ENCODE measurements at places on chromosomes 16 and 17.

- no peak for DNase-seq
Measured at GRCh38 chr16:85611194-85611443, 2.0 kb upstream of the GSE1 start.

DNA sequence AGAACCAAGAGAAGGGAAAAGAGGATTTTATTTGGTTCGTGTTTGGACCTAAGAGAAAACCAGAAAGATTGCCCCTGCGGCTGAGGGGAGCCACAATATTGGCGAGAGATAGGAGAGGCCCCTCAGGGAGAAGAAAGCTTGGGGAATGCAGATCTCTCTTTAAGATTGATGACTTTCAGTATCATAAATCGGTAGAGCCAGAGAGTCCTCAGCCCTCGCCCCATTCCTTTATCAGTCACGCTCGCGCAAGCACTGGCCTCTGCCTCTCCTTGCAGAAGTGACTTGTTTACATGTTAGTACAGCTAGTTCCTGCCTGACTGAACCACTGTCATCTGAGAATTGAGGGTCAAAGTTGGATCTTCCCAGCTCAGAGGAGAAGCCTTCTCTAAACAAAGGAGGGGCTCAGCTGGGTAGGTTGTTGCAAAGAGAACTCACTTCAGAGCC lies 21.5 kb upstream of the KRT19 start:
- DNase-seq: no peak

GRCh38 chr17:34465789-34466188 lies 102.8 kb upstream of the CCL1 start:
- DNase-seq: no peak

- DNase-seq: no peak
Measured at GRCh38 chr17:64202683-64203344, 60.2 kb downstream of the TEX2 start.

DNA sequence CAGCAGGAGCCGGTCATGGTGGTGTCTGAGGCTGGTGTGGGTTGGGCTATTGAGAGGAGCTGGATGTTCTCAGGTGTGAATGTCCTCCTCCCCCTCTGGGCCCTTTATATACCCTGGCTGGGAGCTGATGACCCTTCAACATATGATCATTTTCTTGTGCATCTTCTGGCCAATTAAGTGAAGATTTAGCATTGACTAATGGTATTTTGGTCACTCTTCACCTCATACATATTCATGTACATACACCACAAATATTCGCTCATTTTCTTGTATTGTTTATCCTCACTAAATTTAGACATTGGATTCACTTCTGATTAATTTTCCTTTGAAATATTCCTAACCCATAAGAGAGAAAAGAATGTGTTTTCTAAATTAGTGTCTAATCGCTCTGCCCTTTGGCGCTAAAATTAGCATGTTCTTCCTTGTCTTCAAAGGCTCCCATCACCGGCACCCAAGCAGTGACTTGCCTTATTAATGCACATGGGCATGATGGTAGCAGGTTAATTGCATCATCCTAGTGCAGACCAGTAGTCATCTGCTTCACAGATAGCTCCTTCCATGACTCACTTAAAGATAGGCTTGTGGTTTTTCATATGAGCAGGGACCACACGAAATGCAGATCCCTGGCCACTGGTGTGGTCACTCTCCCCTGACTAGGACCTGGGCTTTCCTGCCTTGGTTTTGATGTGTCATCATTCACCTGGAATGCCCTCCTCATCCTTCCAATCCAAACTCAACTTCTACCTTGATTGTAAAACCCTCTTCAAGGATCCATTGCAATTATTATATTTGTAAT lies at the start of gene KRTAP2-4:
Gene KRTAP2-4 (minus strand): TSS at position 51 of the 796 bp plus-strand sequence. CDS start 34 bp downstream, at position 17.
- DNase-seq: no peak

DNA sequence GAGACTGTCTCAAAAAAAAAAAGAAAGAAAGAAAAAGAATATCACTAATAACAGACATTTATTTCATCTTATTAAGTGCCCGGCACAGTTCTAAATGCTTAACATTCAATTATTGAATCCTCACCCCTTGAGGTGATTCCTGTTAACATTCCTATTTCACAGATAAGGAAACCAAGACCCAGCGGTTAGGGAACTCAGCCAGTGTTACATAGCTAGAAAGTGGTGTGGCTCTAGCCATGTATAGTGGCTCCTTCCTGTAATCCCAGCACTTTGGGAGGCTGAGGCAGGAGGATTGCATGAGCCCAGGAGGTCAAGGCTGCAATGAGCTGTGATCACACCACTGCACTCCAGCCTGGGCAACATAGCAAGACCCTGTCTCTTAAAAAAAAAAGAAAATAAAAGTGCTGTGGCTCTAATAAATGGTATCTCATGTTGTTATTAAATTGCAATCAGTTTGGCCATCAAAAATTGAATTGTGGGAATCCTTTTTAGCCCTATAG lies 28.1 kb downstream of the ZNRF1 start:
- DNase-seq: no peak

GRCh38 chr17:47888293-47888692 lies 7.7 kb upstream of the SP2 start:
- DNase-seq: no peak

All from effector CD8-positive, alpha-beta T cell (primary cell).